ENCODE measurements at places on chromosomes 13 and 19.

DNA sequence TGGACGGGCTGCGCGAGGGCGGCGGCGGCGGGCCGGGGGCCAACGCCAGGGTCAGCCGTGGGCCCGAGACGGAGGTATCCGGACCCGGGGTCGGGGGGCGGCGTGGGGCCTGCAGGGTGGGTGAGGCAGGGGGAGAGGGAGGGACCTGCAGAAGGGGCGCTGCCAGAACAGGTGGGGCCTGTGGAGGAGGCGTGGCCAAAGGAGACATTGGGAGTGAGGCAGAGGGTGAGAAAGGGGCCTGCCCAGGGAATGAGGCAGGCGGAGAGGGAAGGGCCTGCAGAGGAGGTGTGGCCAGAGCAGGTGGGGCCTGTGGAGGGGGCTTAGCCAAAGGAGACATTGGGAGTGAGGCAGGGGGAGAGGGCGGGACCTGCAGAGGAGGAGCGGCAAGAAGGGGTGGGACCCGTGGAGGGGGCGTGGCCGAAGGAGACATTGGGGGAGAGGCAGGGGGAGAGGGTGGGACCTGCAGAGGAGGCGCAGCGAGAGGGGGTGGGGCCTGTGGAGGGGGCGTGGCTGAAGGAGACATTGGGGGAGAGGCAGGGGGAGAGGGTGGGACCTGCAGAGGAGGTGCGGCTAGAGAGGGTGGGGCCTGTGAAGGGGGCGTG, 4.2 kb downstream of the PRR36 start:
- no peak for DNase-seq

GRCh38 chr19:5697890-5698634, 8.0 kb downstream of the RPL36 start:
- DNase-seq, result no peak

GRCh38 chr19:31266731-31267130, 82.5 kb downstream of the TSHZ3 start:
- no peak for DNase-seq

- peak; percentile 43 for DNase-seq
These were observed 1.9 kb downstream of the MKNK2 start for GRCh38 chr19:2048959-2049740.

DNA sequence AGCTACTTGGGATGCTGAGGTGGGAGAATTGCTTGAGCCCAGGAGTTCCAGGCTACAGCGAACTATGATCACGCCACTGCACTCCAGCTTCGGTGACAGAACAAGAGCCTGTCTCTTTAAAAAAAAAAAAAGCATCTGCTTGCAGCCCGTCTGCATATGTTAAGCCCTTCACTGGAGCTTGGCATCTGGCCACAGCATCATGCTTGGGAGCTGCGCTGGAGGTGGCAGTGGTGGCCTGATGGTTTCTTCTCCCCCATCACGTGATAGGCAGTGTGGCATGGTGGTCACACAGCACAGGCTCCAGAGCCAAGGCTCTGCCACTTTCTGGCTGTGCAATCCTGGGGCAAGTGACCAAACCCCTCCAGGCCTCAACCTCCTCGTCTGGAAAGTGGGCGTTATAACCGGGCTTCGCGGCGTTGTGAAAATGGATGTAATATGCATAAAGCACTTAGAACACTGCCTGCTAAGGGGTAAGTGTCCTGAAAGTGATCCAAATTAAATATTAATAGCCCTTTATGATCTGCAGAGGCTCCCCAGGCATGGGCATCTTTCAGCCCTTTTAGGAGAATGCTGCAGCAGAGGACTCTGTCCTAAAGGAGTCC, 24.4 kb downstream of the MARK4 start:
- no peak for DNase-seq

DNA sequence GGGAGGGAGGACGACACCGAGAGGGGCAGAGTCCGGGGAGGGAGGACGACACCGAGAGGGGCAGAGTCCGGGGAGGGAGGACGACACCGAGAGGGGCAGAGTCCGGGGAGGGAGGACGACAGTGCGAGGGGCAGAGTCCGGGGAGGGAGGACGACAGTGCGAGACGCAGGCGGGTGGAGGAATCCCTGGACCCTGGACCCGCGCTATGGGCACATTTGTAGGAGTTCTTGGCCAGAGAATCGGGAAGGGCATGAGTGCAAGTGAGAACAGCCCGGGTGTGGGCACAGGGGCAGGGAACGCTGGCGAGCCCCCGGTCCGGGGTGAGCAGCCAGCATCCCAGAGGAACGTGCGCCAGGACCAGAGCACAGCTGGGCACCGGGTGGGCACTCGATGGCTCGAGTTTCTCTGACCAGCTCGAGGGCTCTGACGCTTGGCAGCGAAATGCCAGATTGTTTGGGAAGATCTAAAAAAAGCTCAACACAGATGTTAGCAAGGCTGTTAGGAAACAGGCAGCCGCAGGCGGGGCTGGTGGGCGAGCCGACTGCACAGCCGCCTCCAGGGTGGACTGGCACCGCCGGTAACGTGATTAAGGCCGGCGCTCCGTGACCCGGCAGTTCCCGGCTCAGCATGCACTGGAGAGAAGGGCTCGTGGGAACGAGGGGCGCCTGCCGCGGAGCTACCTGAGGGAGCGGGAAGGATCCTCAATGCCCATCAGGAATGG, 17.9 kb upstream of the C2CD4C start:
- no peak for DNase-seq

DNA sequence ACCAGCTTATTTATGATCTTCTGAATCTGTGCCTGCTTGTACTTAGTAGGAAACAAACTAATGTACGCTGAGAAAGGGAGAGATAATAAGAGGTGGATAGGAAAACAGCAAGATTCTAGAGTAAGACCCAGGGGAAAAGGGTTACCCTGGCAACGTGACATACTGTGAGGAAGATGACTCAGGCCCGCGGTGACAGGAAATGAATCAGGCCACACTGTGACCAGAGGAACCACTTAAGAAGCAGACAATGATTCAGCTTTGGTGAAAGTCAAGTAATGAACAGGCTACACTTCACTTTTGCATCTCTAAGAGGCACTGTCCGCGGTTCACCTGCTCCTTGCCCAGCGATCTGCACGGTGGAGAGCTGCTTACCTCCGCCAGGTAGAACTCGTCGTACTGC, 158.2 kb downstream of the NALCN start:
- peak; percentile 90 for DNase-seq

GRCh38 chr19:14434543-14435319, 1.6 kb downstream of the PKN1 start:
- DNase-seq, result peak; percentile 84

GRCh38 chr13:41284512-41285288, 21.3 kb upstream of the MTRF1 start:
- peak; percentile 76 for DNase-seq

DNA sequence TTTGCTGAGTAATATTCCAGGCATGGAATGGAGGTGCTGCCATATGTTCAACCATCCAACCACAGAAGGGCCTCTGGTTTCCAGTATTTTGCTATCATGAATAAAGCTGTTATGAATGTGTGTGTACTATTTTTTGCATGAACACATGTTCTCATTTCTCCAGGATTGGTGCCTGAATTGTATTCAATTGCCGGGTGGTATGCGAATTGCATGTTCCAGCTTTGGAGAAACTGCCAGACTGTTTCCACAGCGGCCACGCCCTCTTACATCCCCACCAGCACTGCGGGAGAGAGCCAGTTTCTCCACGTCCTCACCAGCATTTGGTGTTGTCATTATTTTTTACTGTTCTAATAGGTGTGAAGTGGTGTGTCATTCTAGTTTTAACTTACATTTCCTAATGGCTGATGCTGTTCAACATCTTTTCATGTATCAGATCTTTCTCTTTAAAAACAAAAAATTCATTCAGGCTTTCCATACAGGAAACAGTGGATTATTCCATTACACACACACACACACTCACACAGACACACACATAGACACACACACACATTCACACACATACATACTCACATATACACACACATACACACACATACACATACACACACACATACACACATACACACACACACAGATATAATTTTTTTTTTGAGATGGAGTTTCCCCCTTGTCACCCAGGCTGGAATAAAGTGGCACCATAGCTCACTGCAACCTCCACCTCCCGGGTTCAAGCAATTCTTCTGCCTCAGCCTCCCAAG, 154.1 kb downstream of the PTPRS start:
- DNase-seq, result no peak

DNA sequence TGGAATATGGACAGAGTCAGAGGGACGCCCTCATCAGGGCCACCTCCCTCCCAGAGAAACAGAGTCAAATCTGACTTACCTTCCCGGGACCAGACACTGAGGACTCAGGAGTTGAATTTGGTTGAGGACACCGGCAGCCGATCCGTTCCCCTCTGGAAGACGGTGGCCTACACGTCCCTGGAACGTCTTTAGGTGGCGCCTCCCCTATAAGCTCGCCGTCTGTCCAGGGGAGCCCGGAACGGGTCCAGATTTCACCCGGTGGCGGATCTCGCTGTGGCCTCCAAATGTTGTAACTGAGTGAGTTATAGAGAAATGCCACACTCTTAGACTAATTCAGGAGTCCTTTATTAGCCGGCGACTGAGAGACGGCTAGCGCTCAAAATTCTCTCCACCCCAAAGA, 9.0 kb downstream of the TNFSF14 start:
- no peak for DNase-seq

- DNase-seq, result no peak
These were observed 3.2 kb downstream of the LHFPL6 start for GRCh38 chr13:39599842-39600241.

DNA sequence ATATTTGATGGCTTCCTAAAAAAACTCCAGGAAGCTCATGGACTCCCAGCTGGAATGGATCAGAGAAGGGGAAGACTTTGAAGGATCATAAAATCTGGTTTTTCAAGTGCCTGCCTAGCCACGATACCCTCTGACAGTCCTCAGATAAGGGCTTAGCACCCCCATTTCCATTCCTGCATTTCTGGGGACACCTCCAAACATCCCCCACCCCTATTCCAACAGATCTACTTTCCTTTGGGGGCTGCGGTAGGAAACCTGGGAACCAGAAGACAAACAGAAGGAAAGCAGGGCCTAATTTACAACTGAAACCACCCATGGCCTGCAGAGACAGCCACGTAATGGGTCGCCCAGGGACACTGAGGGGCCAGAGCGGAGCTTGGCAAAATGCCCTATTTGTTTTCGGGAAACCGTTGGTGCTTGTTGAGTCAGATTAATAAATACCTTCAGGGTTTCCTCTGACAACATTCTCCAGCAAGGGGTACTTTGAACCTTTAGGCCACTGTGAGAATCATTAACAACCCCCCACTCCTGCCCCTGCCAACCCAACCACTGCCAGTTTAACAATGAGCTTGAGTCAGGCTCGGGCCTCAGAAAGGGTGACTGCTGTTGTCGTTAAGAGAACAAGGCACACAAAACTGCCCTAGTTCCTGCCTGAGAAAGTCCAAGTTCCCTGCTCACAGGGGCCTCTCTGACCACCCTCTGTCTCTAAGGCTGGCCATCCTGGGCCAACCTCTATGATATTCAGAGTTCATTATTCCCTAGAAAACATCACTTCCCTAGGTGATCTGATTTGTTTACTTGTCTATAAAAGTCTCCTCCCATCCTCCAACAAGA, 23.5 kb downstream of the RHPN2 start:
- DNase-seq, result peak; percentile 93

- no peak for DNase-seq
These were observed 10.8 kb downstream of the GPR183 start for GRCh38 chr13:99296398-99296797.

DNA sequence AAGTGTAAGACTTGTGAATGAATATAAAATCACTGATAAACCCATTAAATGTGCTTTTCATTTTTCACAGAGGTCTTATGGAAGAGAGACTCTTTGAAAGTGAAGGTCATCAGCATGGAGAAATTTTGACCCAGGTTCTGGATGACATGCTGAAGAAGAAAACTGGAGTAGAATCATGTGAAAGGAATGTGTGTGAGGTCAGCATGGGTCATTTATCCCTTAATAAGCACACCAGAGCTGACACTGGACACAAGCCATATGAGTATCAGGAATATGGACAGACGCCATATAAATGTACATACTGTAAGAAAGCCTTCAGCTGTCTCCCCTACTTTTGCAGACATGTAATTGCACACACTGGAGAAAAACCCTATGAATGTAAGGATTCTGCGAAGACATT, 29.0 kb downstream of the ZNF20 start:
- no peak for DNase-seq

GRCh38 chr13:76646946-76647345, 239.3 kb downstream of the KCTD12 start:
- DNase-seq, result no peak

GRCh38 chr13:111598747-111599146, 278.3 kb downstream of the TEX29 start:
- DNase-seq, result no peak

GRCh38 chr13:77699059-77699680, 1.7 kb downstream of the SLAIN1 start:
- DNase-seq, result no peak

- no peak for DNase-seq
These were observed 24.2 kb upstream of the C1QTNF9B start for GRCh38 chr13:23921451-23921888.

- no peak for DNase-seq
These were observed 723.9 kb downstream of the PCDH9 start for GRCh38 chr13:66506051-66506777.

- DNase-seq, result no peak
These were observed 672.5 kb upstream of the PCDH20 start for GRCh38 chr13:62088165-62088564.

DNA sequence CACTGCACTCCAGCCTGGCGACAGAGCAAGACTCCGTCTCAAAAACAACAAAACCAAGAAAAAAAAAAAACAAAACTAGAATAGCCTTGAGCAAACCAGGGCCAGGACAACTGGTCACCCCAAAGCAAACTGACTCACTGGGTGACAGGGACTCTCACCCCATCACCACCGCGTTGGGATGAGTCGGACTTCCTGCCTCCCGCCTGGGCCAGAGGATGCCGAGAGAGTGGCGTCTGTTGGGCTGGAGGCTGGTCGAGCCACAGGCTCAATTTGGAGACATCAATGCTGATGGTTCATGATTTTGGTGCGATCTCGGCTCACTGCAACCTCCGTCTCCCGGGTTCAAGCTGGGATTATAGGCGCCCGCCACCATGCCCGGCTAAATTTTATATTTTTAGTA, 11.6 kb downstream of the TMPRSS9 start:
- DNase-seq, result no peak

DNA sequence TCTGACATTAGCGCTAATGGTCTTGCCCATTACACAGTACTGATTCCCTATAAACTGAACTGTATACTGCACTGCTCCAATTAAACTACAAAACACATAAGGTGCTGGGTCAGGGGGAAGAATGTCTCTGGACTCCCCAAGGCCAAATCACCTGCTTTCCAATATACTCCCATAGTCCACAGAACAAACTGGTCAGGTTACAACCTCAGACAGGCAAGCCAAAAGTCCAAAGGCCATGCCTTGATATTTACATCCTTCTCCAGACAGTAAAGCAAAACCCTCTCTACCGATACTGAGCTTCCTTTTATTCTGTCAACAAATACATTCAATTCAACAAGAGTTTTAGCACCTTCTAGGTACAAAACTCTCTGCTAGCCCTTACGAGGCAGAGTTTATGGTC, 8.9 kb downstream of the ZNF541 start:
- DNase-seq, result no peak

DNA sequence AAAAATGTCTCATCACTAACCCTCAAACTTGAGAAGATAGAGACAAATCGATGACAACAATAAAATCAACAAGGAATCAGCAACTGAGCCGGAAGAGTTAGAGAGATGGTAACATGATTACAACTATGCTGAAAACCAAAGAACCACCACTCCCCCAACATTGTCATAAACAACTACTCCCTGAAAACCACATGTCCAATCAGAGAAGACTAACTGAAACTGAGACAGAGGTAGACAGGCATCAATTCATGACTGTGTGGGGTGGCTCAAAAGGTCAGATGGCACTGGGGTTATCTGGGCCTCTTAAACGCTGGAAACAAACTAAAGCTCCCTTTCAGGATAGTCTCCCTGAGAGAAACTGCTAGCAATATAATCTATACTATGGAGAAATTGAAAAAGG, 488.8 kb downstream of the KCTD12 start:
- no peak for DNase-seq

- no peak for DNase-seq
These were observed 107.0 kb upstream of the MCF2L start for GRCh38 chr13:112861876-112862615.
